Right renal pelvis (tissue), 4 donors: ENCODE measurements at places on chromosomes 7 and 10. TPM values are rescaled to one million over a fixed set of nuclear protein-coding genes. Genes with fewer than 3 reads are reported as not detected.

DNA sequence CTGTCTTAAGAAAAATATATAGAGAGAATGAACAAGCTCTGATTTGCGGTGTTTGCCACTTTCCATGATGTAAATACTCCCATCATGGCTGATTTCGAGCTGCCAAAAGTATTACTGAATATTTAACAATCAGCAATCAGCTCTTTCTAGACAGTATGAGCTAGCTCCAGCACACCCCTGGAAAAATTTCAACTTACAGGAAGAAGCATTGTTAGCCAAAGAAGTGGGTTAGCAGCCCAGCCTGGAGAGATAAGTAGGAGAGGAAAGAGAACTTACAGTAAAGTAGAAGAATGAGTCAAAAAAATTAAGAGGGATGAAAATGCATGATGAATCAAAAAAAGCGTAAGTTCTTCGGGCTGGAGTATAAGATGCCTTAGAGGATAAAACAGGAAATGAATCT, 60.6 kb upstream of the ANK3 start:
- no peak for DNase-seq

DNA sequence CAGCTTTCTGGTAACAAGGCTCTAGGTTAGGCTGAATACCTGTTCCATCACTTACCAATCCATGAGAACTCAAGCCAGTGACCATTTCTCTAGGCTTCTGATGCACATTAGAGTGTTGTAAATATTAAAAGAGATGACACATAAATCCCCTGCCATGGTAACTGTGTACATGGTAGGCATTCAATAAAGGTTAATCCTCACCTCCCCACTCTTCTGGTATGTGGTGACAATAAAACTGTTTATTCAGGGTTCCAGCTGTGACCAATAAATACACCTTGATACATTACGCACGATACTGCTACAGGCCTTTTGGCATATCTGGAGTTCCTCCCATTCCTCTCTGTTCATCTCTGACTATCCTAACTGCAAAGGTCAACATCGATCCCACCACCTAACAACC, 171.9 kb downstream of the SRPK2 start:
- no peak for DNase-seq

Gene ATAD1
- polyA plus RNA-seq: 70.5 TPM

- no peak for DNase-seq
These were observed 98.0 kb upstream of the GATA3 start for GRCh38 chr10:7956508-7956907.

DNA sequence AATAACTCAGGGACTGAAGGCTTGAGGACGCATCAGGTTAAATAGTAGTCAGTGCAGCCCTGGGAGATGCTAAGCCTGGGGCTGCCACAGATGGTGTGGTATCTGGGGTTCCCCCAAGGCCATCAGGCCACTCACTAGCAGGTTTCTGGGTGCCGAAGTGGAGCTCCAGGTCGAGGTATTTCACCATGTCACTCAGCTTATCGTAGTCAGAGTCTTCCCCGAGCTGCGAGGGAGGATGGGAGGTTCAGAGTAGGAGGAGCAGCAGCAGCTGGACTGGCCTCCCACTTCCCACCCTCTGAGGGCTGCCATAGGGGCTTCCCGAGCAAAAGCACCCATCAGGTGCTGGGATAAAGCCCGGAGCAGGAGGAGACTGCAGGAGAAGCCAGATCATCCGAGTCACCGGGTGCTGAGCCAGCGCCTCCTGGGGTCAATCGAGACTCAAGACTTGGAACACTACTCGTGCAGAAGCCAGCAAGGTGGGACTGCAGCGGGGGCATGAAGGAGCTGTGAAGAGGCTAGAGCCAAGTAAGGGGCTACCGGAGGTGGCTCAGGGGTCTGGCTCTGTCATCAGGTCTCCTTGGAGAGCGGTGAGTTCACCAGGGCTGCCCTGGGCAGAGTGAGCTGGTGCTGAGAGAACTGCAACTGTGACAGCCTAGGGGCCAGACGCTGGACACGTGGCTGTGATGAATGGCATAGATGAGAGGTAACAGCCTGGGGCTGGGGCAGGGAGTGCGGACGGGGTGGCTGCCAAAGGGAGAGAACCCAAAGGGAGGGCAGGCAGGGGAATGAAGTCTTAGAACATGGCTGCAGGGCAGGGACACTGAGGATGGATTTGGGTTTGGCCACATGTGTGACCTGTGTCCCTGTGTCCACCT, 45.3 kb downstream of the GRID2IP start:
- no peak for DNase-seq

Gene CPSF4
- 30.3 TPM for polyA plus RNA-seq

GRCh38 chr7:82029236-82029913, 259.5 kb upstream of the HGF start:
- no peak for DNase-seq

GRCh38 chr10:110972231-110973134, 53.1 kb downstream of the SHOC2 start:
- no peak for DNase-seq

- no peak for DNase-seq
These were observed 14.0 kb downstream of the NEURL1 start for GRCh38 chr10:103507235-103508191.
